Activated CD4-positive, alpha-beta T cell treated with anti-CD3 and anti-CD28 coated beads, Interleukin-10, Interleukin-2, amounts not matched to agents 100 ng/mL and 50 ng/mL, durations not matched to agents 16 hours and 8 hours (primary cell): ENCODE measurements at places on chromosomes 7 and 10.

DNA sequence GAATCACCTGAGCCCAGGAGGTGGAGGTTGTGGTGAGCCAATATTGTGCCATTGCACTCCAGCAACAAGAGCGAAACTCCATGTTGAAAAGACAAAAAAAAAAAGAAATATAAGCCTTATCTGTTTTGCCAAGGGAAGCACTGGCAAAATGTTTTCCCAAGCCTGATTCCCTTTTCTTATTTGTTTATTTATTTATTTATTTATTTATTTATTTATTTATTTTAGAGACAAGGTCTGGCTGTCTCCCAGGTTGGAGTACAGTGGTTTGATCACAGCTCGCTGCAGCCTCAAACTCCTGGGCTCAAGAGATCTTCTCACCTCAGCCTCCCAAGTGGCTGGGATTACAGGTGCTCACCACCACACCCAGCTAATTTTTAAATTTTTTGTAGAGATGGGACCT is 44.2 kb downstream of the SVOPL start:
- DNase-seq: no peak

DNA sequence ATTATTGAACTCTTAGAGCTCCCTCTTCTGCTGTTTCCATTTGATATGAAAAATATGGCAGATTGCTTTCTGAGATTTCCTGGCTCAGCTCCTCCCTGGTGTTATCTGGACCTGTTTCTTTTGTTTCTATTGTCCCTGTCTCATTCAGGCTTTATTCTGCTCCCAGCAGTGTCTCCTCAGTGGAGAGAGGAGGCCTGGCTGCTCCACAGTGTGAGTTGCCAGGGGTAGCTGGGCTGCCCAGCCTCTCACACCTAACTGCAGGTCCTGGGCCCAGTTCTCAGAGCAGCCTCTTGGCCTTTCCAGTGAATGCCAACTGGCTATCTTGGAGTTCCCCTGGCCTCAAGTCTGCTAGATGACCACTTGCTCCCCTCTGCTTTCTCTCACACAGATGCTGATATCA is 127.0 kb downstream of the VPS41 start:
- no peak for DNase-seq

DNA sequence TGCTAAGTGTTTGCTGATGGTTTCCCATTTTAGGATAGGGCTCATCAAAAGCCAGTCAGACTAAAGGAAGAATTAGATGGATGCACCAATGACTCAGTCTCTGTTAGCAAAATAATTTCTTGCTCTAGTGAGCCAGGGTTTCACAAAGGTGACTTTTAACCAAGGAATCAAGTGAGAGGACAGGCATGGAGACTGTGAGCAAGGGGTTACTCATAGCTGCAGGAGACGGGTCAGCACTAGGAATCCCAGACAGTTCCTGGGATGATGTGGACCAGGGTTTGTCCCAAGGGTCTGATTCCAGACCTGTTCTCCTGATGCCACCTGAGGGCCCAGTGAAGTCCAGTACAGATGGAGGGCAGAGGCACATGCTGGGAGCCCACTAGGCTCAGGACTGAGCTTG is 138.1 kb downstream of the NOC3L start:
- no peak for DNase-seq

- DNase-seq: no peak
Measured at GRCh38 chr10:37680716-37681616, 176.4 kb downstream of the ZNF248 start.

DNA sequence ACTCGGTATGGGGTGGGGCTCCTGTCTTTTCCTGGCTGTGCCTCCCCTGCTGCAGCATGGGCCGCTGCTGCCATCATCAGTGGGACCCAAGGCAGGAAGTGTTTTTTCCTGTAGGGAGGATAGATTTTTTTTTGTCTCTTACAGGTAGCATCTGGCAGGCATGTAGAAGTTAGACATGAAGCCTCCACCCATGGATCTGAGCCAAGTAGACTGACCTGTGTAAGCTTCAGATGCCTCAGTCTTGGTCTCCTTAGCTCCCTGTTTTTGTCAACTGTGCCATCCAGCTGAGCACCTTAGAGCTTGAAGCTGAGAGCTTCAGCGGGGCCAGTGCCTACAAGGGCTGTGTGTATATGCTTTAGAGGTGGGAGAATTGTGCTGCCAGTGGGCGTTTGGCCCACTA is 93.5 kb downstream of the AUTS2 start:
- DNase-seq: no peak

GRCh38 chr10:75203724-75204123 is 6.9 kb upstream of the VDAC2 start:
- no peak for DNase-seq

GRCh38 chr10:3495281-3495680 is 289.7 kb downstream of the KLF6 start:
- no peak for DNase-seq
